Left lobe of liver (tissue), 2 donors: ENCODE measurements at places on chromosomes 11 and 22.

DNA sequence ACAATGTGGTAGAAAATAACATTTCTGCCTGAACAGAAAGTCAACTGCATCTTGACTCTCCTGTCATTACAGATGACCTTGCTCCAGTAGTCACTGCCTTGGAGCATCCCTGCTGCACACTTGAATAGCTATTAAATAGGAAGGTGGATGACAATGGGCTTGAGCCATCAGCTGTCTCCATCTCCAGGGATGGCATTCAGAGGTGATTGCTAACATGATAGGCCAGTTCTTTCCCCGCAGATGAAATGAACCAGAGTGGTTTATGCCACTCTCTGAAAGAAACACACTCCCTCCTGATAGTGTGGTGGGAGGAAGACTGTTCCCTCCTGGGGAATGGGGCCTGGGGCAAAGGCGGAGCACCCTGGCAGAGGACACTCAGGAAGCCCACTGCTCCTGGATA is 57.1 kb upstream of the OLFML1 start:
- DNase-seq: no peak

DNA sequence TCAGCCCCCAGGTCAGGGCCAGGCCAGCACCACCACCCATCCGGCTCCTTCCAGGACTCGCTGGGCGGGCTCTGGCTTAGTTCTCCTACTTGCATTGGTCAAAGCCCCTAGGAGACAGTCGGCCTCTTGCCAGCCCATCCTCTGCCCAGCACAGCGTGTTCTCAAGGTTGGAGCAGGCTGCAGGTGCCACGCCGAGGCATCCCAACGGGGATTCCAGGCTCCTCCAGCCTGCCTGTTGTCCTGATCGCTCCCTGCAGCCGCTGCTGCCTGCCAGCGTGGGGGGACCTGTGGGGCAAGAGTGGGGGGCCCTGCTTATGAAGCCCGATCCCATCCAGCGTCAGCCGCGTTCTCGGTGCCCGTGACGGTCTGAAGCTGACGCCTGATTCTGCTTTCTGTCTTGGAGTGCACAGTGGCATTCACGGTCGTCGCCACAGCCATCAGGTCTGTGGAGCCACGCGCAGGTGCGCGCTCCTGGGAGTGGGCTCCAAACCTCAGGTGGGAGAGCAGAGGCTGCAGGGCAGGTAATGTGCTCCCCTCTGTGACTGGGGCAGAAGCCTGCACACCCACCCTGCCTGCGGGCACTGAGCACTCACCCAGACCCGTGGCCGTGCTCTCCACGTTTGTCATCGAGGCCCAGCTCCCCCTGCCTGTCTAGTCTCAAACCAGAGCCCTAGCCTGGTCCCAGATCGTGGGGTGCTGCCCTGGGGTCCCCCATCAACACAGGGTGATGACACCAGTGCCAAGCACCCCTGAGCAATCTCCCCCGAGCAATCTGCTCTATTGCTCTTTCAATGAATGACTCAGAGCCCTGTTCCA is 991.6 kb downstream of the BRD1 start:
- DNase-seq: no peak

DNA sequence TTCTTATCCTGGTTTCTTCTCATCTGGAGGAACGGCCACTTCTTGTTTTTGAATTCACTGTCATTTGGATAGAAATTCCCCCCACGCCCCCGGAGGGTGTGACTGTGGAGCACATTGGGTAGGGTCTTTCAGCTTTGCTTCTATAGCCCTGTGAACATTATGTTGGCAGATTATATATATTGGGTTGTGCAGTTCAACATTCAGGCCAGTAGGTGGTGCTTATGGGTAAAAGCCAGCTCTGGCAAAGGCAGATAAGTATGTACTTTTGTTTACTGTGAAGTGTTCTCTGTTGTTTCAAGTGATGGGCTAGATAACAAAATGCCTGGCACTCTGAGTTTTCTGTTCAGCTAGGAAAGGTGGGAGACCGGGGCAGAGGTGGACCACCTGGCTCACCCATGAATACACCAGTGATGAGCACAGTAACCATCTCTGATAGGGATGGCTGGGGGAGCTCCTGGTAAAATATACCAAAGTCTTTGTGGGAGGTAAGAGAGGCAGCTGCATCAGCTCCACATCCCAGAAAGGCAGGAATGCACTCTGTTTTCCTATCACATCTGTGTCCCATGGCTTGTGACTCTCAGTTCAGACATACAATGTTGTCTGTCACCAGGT is 1348.2 kb upstream of the RAG2 start:
- no peak for DNase-seq

GRCh38 chr11:18229501-18229900 is 7.1 kb downstream of the SAA4 start:
- no peak for DNase-seq

GRCh38 chr11:62295504-62295903 is 3.4 kb downstream of the SCGB1D4 start:
- no peak for DNase-seq

- no peak for DNase-seq
These were observed 56.7 kb downstream of the C11orf58 start for GRCh38 chr11:16795146-16795545.

- DNase-seq: no peak
These were observed 24.1 kb downstream of the FDX1 start for GRCh38 chr11:110453684-110454354.

DNA sequence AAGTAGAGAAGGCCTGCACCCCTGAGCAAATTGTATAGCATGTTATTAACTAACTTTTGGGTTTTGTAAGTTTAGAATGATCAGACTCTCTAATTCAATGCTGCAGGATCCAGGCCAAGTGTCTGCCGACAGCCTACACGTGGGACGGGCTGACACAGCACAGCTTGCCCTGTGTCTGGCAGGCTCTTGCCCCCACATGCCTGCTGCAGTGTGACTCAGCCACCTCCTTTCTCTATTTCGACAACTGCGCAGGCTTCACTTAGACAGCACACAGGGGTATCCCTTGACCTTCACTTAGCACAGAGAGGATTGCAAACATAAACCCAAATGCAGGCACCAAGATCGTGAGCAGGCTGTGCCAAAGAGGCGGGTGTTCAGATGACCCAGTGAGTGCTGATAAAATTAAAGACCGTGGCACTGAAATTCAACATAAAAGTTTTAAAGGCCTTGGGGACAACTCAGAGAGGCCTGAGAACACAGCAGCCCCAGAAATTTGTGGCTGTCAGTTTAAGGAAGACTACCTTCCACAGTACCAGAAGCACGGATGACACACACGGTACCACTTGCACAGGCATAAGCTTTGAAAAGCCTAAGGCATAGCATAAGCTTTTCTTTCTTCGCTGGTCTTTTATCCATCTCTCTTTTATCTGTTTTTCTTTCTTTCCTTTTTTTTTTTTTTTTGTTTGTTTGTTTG is 37.8 kb downstream of the SCN3B start:
- DNase-seq: no peak

DNA sequence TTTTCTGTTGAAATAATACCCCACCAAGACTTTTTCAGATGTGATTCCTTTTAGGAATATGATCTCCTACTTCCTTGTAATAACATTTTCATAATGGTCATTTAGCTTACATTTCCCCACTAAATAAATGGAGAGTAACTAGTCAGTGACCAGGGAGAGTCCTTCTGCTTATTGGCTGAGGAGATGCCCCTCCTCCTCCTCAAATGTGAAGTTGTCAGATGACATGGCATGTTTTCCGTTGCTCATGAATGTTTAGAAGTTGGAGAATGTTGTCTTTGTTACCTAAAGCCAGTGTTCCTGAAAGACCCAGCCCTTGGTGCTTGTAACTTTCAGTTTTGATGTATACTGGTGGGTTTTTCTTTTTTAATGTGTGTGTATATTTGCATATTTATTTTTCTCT is 38.2 kb downstream of the CSRP3 start:
- DNase-seq: no peak

DNA sequence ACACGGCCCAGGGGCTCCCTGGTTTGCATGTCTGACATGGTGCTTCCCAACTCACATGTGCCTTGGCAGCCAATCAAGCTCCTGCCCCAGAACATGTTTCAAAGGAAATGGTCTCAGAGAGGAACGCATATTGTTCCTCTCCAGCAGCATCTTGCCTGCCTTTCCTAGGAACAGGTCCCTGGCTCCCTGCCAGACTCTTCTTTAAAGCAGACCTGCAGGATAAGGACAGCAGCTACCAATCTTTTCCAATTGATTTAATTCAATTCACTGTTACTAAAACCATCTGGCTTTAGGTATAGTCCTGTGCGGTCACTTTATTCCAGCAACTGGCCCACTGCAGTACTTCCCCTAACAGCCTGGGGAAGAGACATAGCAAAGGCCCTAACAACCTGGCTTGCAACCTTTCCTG is 79.9 kb downstream of the AMBRA1 start:
- DNase-seq: no peak

- DNase-seq: no peak
These were observed 8.1 kb downstream of the GNAZ start for GRCh38 chr22:23078462-23078787.

DNA sequence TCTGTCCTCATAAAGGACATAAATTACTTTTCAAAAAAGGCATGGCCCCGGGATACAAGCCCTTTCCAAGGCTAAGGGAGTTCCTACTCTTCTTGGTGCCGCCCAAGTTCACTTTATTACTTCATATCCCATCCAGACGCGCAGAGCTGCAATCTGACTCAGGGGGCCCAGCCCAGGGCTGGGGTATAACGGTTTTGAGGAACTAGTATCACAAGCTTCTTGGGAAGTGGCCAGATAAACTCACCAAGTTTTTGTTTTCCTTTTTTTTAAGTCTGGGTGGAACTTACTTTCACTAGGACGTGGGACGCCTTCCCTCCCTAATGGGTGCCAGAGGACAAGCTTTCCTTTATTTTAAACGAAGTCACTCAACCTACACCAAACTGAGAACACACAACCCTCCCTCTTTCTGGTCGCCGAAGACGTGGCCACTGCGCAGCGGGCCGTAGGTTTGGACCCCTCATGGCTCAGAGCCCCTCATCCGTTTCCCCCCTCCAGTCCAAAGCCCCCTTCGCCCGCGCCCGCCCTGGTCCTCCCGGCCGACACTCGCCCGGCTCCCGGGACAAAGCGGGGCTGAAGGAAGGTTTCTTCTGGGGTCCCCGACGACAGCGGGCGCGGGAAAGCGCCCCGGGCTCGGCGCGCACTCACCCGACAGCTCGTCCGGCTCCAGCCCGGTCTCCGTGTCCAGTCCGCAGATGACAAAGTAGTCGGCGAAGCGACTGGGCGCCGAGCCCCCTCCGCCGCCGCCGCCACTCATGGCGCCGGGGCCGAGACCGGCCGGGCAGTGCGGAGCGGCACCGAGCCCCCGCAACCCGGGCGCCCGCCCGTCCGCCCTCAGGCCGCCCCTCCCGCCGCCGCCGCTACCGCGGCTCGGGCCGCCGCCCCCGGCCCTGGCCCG is 587 bp downstream of the DENND5A start:
- DNase-seq: peak; percentile 56

- no peak for DNase-seq
These were observed 13.4 kb downstream of the VWCE start for GRCh38 chr11:61281581-61282250.

- no peak for DNase-seq
These were observed 845.4 kb downstream of the OPCML start for GRCh38 chr11:132686886-132687285.

DNA sequence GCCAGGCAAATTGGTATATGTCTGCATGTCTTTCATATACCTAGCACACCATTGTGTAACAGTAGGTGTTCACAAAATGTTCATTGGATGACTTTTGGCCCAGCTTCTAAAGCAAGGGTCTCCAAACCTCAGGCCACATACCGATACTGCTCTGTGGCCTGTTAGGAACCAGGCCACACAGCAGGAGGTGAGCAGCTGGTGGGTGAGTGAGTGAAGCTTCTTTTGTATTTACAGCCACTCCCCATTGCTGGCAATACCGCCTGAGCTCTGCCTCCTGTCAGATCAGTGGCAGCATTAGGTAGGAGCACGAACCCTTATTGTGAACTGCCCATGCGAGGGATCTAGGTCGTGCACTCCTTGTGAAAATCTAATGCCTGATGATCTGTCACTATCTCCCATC is 836.6 kb downstream of the NTM start:
- no peak for DNase-seq

- DNase-seq: peak; percentile 24
These were observed 102.2 kb upstream of the FGF3 start for GRCh38 chr11:69921128-69922014.

DNA sequence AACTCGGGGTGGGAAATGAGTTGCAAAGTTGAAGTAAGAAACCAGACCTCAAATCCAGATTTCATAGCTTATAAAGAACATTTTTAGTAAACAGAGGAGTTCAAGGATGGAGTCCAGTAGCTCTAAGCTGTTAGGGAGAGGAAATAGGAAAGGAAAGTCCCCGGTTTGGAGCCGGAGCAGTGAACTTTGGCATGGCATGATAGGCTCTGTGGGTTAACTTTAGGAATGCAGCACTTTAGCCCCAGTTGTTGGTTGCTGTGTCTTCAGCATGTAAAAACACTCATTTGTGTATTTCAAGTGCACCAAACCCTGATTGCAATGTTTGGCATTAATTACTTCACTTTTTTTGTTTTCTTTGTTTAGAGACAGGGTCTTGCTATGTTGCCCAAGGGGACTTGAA is 8.6 kb upstream of the PIK3IP1 start:
- DNase-seq: no peak

DNA sequence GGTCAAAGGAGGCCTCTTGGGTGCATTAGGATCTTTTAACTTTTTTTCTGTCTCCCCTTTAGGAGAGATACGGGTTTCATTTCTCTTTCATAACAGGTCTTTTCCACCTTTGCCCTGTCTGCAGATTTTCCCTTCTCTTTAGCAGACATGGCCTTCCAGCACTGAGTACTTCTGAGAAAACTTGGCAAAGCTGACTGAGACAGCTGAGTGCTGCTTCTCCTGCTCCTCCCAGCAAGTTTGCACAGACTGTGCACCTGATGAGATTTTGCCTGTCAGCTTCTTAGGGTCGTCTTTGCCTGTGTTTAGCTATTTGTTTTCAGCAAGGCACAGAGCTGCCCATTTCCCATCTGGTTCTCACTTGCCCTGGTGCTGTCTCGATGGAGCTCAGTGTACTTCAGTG is 87.5 kb upstream of the TBCEL start:
- no peak for DNase-seq

DNA sequence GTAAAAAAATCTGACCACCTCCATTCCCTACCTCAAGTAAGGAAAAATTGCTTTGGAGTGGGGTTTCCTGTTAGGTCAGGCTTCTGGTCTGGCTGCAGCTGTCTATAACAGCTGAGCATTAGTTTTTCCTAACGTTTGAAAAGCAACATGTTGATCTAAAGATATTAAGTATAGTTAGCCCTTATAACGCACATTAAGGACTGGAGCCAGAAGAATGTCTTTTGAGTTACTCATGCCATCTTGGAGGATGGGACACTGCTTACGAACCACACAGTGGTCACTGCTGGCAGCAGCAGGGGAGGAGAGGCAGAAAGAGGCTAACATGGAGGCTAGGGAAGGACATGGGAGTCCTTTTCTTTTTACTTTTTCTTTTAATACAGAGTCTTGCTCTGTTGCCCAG is 44.1 kb upstream of the GDPD4 start:
- DNase-seq: no peak

- no peak for DNase-seq
These were observed 54.2 kb downstream of the SLC25A17 start for GRCh38 chr22:40764763-40765441.

GRCh38 chr11:109088086-109088485 is 333.9 kb upstream of the C11orf87 start:
- DNase-seq: no peak

- no peak for DNase-seq
These were observed 38.8 kb downstream of the PDE2A start for GRCh38 chr11:72635309-72635915.
